ENCODE measurements at places on chromosomes 6 and 20.

DNA sequence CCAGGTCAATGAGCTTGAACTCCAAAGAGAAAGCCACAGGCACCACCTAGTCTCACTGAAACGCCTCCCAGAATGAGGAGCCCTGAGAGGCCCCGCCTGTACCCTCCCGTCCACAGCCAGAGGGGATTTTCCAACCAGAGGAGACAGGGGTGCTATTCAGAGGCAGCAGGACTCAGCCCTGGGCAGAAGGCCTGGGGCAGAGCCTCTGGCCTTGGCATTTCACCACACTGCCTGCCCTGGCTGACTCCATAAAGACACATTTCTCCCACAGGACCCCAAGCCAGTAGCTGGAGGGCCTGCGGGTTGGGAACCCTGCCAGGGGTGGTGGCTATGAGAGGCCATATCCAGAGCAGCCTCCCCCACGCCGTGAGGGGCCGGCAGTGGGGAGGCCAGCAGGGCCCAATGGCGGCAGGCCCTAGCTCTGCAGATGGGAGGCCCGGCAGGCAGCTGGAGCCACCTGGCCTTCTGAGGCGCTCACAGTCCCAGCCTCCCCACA lies 159.3 kb downstream of the PREX1 start:
- no peak for DNase-seq

- DNase-seq: no peak
Measured at GRCh38 chr6:81120280-81120679, 632.2 kb downstream of the TENT5A start.

- DNase-seq: no peak
Measured at GRCh38 chr6:45265246-45265645, 62.9 kb upstream of the RUNX2 start.

DNA sequence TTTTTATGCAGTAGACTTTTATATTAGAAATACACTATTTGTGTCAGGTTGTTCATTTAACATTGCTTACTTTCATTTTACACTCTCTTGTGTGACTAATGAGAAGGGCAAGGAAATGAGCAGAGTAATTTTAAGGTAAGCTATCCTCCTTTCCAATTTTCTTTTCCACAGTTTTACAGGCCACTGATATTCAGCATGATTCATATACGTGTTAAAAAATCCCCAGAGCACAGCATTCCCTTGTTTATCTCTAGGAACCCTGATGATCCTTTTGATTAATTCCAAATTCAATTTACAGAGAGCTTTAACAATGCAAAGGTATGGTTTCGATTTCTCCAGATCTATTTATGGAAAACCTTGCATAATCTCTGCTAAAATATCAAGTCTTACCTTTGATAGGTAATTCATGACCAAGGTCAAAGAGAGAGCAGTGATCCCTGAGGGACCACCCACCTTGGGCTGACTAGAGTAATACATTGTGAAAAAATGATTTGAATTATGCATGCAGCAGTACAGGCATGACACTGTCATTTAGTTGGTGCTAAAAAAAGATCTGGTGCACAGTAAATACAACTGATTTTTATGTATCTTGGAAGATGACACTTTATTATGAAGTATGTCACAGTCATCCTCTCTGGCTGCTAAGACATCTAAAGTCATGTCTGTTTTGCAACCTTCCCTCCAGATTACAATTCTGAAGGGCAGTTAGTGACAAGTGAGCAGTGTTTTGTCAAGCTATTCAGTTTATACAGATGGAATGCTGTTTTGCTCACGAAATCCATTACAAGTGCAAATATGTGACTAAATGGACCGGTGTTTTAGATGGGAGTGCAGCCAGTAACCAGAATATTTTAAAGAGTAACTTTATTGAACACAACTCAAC lies 736.6 kb downstream of the EPHA7 start:
- DNase-seq: no peak

DNA sequence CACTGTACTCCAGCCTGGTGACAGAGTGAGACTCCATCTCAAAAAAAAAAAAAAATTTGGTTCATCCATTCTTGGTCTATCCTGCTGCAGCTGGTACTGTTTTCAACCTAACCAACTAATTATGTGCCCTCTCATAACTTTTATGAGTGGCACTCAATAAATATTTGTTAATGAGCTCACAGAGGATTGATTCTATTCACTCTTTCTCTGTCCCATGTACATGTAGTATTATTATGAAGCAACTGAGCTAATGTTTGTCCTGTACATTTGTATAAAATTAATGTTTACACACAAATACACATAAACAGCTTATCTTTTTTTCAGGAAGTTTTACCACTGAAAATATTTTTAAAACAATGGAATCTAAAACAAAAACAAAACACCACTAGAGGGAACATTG lies 10.1 kb downstream of the RIPOR2 start:
- DNase-seq: no peak

DNA sequence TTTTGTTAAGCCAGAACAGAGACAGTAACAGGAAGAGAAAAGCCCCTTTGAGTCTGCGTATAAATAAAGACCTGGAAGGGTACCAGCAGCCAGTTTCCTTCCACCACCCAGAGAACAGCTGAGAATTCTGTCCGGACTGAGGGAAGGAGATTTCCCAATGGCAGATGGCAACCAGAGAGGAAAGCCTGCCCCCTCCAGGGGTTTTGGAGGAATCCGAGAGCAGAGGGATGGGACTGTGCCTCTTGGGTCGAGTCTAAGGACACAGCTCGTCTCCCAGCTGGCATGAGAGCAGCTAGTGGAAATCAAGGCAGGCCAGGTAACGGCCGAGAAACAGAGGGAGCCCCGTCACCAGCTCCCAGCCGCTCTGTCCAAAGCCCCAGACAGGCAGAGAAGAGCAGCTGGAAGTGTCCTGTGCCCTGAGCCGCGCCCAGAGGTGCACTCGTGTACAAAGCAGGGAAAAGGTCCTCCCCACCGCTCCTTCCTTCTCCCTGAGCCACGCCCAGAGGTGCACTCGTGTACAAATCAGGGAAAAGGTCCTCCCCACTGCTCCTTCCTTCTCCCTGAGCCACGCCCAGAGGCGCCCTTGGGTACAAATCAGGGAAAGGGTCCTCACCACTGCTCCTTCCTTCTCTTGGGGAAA lies 134.0 kb upstream of the SNX9 start:
- no peak for DNase-seq

GRCh38 chr20:15191082-15191723 lies 853.8 kb upstream of the FLRT3 start:
- DNase-seq: no peak

- DNase-seq: no peak
Measured at GRCh38 chr20:41081276-41081814, 52.7 kb downstream of the TOP1 start.

- no peak for DNase-seq
Measured at GRCh38 chr6:19842030-19842615, 5.0 kb downstream of the ID4 start.

GRCh38 chr6:123904228-123904627 lies 100.6 kb downstream of the NKAIN2 start:
- no peak for DNase-seq

- no peak for DNase-seq
Measured at GRCh38 chr6:3135668-3136291, 17.3 kb downstream of the BPHL start.

- no peak for DNase-seq
Measured at GRCh38 chr6:55052846-55053245, 121.5 kb upstream of the HCRTR2 start.

- no peak for DNase-seq
Measured at GRCh38 chr6:155548576-155548975, 92.9 kb upstream of the NOX3 start.

GRCh38 chr6:53544217-53544469 lies 758 bp downstream of the GCLC start:
- no peak for DNase-seq

- DNase-seq: no peak
Measured at GRCh38 chr6:84019141-84019841, 14.3 kb upstream of the MRAP2 start.

DNA sequence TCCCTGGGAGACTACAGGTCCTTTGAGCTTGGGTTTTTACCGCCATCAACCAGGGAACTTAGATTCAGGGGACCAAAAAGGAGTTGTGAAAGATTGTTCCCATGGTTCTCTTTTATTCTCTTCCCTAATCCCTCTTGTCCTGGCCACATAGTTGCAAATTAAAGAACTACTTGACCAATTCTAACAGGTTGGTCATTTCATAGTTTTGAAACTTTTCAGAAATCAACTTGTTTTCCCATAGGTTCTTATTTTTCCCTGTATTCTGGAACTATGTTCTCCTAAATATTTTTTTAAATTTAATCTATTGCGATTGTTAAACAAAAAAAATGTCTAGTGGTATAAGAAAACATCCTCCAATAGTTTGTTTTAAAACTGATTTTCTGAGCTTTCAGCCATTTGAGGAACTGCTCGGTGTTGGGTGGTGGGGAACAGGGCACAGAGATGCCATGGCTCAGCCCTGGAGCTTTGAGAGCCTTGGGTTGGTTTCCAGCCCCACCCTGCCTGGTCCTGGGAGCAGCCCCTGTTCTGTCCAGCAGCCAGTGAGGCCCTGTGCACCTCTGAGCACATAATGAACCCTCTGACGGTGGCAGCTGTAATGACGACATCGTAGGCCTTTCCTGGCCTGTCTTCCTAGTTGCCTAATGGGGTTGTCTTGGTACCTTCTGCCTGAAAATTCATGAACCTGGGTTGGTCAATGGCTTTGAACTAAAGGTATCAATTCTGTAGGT lies 53.5 kb downstream of the TBC1D7 start:
- no peak for DNase-seq

DNA sequence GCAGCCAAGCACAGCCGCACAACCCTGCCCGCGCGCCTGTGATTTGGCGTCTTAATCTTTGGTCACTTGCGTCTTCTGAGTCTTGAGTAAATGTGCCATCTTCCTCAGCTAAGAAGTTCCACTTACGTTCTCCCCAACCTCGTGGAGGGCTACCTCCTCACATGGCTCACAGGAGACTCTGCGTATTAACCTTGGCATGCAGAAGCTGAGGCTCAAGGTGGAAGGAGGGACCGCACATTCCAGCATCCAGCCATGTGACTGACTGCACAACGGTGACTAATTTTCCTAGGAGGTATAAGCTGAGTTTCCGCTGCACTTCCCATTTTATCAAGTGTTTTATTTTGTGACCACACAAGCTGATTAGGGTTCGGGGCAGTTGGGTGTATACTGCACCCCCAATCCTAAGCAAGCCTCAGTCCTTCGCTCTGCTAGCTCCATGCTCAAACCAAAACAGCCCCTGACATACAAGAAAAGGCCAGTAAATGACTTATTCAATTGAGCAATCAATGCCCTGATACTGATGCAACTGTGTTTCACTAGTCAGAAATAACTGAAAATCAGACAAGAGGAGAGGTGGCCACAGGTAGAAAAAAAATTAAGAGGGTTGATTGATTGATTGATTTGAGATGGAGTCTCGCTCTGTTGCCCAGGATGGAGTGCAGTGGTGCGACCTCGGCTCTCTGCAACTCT lies 7.0 kb downstream of the BEND3 start:
- no peak for DNase-seq

DNA sequence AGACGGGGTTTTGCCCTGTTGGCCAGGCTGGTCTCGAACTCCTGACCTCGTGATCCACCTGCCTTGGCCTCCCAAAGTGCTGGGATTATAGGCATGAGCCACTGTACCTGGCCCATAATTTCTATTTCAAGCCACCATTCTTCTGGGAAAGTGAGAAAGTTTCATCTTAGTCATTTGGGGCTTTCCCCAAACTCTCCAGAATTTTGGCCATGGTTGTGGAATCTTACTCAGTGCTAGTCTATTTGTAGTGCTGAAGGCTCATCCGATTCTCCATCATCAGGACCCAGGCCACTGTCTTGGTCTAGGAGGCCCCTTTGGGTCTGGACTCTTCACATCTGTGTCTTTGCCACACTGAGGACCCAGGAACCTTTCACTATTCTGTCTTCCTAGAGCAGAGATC lies 164.9 kb downstream of the EYA2 start:
- no peak for DNase-seq

DNA sequence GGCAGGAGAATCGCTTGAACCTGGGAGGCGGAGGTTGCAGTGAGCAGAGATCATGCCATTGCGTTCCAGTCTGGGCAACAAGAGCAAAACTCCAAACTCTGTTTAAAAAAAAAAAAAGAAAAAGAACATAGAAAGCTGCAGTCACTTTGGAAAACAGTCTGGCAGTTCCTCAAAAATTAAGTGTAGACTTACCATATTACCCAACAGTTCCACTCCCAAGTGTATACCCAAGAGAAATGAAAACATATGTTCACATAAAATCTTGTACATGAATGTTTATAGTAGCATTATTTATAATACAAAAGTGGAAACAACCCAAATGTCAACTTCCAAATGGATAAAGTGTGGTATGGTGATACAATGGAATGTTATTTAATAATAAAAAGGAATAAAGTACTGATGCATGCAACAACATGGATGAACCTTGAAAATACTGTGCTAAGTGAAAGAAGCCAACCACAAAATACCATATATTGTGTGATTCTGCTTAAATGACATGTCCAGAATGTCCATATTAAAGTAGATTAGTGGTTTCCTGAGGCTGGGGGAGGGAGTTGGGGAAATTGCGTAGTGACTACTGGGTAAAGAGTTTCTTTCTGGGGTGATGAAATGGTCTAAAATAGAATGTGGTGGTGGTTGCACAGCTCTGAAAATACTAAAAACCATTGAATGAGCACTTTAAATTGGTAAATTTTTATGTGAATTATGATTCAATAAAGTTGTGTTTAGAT lies 62.9 kb downstream of the SUN5 start:
- no peak for DNase-seq

- DNase-seq: no peak
Measured at GRCh38 chr6:27679964-27680694, 207.2 kb upstream of the ZNF184 start.

DNA sequence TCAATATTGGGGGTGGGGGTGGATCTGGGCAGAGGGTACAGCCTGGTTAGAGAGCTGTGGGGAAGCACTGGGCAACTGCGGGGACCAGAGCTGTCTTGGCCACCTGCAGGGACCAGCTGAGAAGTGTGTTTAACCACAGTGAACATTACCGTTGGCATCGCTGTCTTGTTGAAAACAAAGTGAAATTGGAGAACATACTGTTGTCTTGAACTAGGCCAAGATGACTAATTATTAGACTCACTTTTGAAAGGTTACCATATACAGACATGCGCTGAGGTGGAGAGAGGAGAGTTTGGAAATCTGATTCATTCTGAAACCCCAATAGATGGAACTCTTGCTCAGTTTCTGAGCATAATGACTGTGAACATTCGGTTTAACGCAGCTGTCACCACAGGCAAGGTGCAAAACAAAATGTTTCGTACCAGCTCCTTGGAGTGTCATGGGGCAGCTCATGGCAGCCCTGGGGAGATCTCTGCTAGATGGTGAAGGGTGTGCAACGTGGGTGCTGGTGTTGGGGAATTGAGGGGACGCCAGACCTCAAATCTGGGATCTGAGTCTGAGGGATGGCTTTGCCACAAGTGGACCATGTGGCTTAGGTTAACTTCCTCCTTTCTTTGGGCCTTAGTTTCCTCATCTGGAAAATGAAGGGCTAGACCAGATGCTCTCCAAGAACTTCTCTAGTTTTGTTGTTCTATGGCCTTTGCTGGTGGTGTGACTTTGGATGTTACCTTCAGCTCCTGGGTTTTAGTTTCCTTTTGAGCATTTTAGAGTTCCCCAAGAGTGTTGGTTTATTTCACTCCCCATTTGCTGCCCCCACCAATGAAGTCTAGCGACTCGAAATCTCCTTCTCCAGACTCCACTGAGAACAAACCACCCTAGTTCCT lies 24.6 kb upstream of the GTSF1L start:
- DNase-seq: peak; percentile 86
